ENCODE measurements at places on chromosomes 5 and 9.

GRCh38 chr9:84331119-84331809 lies 9.3 kb downstream of the SLC28A3 start:
- DNase-seq, result no peak

- DNase-seq, result no peak
Observed at GRCh38 chr9:18496256-18497000, 22.5 kb downstream of the ADAMTSL1 start.

DNA sequence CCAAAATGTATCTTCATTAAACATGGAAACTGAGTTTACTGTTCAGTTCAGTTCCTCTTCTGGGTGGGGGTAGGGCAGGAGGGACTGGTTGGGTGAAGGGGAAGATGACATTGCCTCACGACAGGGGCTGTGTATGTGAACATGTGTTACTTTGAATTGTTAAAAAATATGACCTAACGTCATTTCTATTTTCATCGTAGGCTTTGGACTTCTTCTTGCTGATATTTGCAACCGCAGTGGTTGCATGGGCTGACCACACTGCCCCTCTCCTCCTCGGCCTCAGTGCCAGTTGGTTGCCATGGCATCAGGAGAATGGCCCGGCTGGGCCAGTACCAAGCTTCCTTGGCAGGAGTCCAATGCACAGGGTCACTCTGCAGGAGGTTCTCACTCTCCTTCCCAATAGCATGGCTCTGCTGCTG lies 41.5 kb downstream of the HACD4 start:
- DNase-seq, result no peak

DNA sequence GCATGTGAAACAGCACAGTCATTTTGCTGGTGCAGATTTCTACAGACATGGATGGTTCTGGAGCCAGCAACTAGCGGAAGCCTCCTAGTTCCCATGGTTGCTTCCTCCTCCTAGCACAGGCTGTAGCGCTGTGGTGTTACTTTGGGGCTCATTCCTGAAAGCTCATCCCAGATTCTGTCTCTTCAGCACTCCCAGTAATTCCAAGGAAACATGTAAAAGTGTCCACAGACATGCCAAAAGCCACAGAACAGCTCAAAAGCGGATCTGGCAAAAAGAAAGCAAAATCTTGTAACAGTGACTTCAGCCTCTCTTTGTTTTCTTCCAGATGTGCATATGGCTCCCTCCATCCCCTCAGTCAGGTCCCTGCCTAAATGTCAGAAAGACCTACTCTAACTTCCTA lies 144.1 kb downstream of the CEP120 start:
- no peak for DNase-seq

GRCh38 chr9:130361873-130362362 lies 82.8 kb upstream of the ASS1 start:
- no peak for DNase-seq

- DNase-seq, result no peak
Observed at GRCh38 chr9:15670894-15671293, 118.1 kb downstream of the CCDC171 start.

- no peak for DNase-seq
Observed at GRCh38 chr5:173053041-173053440, 3.1 kb upstream of the CREBRF start.

DNA sequence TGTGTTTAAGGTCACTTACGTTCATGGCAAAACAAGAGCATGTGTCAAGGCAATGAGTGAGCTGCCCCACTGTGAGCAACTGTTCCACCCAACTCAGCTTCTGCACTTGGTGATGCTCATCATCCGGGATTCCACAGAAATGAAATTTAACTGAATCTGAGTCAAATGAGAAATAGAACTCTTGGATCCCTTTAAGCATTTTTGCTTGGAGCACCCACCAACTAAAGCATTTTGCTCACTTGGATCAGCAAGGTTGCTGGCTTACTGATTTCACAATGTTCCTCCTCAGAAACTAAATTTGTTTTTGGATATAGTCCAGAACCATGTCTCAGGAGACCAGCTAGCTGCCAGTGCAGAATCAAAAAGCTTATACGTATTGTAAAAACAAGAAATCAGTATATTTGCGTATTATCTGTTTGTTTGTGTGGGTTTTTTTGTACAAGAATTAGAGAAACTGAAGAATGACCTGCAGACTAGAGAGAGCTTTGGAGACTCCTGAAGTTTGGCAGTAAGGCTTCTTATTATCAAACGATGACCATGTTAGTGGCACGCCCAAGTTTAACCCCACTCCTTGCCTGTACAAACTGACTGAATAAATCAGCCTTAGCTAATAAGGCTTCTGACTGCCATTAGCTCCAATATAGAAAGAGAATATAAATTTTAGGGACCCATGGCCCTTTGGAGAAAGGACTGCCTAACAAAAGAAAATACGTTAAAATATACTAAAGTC lies 153.8 kb upstream of the FST start:
- DNase-seq, result no peak

DNA sequence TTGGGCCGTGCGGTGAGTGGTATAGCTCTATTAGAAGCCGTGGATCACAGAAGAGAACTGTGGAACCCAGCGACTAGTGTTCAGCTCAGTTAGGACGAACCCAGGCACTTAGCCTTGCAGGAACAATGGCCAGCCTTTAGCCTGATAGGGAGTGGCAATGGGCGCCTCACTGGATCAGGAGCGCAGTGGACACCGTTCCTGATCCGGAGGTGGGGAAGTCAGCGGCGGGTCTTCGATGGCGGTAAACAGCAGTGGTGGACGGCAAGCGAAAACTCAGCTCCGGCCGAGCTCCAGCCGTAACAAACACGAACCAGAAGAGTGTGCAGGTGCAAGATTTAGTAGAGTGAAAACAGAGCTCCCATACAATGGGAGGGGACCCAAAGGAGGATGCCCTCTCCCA lies 340.0 kb downstream of the TLE4 start:
- DNase-seq, result no peak

DNA sequence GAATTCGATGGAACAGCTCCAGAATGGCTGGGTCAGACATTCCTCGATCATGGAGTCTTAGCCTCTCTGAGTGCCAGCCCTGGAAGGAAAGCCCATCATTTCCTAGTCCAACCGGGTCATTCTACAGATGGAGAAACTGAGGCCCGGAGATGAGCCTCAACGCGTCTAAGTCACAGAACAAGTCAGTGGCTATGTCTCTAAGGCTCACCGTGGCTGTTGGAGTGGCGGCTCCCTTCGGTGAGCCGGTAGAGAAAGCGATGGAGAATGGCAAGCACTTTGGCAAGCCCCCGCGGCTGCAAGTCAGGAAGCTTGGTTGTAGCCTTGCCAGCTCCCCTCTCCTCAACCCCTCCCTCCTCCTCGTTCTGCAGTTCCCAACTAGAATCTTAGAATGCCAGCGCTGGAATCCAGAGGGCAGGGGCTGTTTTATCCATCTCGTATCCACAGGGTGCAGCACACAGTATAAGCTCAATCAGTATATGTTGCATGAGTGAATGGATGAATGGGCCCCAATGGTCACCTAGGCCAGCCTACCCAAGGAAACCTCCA lies 438 bp upstream of the ARSI start:
- no peak for DNase-seq

DNA sequence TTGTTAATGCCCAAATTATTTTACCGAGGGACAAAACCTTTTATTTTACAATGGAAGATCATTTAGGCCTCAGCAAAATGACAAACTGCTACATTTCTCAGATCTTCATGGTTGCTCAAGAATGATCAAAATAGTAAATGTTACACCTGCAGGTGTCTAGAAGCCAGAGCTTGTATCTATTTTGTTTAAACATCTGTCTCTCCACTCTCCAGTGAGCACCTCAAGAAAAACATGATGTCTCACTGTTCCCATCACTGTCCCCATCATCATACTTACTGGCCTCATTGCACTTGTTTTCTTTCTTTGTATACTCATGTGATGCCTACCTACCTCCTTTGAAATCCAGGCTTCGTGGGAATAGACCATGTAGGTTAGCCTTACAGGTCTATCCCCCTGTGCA lies 149.6 kb downstream of the TTLL11 start:
- no peak for DNase-seq

DNA sequence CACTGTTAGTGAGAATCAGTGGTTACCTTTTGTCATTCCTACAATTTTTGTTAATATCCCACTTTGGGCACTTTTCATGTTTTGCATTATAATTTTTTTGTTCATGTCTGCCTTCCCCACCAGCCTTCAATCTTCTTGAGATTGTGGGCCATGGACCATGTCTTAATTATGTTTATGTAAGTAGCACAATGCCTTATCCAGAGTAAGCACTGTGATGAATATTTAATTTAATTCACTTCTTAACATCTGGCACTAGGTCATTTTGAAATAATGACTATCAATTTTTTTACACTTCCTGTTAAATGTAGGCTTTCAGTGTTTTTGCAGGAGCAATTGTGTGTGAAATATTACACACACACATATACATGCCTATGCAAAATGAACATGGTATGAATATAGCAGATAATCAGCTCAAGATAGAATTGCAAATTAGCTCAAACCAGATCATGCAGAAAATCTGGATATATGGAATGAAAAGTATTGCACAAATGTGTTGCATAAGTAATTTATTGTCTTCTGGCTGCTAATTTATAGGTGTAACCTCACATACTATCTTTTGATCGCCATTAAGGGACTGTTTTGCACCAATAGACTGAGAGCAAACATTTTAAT lies 5.3 kb upstream of the SHOC1 start:
- no peak for DNase-seq

DNA sequence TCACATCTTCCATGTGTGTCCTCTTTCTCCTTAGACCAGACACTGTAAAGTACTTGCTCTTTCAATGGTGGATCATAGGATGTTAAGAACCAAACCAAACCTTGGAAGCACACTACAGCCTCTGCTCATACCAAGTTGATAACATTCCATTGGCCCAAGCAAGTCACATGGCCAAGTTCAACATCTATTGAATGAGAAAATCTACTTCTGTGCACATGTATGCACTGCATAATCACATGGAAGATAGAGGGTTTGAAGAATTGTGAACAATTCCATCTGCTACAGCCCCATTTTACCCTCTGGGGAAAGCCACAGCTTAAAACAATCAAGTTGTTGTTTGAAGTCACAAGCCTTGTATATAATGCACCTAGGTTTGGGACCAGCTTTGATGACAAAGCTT lies 68.2 kb downstream of the MFAP3 start:
- no peak for DNase-seq

- no peak for DNase-seq
Observed at GRCh38 chr5:68942169-68942568, 151.6 kb upstream of the SLC30A5 start.

GRCh38 chr5:169197343-169197742 lies 103.6 kb downstream of the SLIT3 start:
- DNase-seq, result no peak

DNA sequence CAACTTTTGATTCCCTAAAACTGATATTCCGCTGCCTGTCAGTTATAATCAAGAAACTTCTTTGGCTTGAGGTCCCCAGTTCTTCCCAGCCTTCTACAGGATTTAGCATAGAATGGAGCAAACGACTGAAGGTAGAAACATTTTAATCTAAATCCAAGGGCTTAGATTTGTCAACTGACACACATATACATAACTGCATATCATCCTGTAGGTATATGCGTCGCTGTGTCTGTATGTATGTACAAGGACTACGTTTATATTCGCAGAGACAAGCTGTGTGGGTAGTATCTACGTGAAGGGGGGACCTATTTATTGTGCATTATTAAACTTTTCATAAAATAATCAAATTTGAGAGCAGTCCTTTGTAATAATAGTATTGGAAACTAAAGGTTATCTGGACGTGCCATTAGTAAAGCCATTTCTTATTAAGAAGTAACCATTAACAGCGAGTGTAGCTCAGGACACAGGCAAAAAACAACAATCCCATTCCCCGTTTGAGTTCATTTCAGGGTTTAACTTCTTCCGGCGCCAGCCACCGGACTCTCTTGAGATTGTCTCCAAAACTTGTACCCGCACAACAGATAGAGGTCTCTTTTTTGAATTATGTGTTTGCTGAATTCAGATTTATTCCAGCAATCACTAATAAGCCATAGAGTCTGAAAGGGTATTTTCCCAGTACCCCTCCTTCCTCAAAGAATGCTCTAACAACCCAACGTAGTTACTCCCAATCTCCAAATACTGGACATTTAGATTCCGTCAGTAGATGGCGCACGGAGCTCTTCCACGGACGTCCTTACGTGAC lies 2.1 kb upstream of the MLLT3 start:
- peak; percentile 57 for DNase-seq

DNA sequence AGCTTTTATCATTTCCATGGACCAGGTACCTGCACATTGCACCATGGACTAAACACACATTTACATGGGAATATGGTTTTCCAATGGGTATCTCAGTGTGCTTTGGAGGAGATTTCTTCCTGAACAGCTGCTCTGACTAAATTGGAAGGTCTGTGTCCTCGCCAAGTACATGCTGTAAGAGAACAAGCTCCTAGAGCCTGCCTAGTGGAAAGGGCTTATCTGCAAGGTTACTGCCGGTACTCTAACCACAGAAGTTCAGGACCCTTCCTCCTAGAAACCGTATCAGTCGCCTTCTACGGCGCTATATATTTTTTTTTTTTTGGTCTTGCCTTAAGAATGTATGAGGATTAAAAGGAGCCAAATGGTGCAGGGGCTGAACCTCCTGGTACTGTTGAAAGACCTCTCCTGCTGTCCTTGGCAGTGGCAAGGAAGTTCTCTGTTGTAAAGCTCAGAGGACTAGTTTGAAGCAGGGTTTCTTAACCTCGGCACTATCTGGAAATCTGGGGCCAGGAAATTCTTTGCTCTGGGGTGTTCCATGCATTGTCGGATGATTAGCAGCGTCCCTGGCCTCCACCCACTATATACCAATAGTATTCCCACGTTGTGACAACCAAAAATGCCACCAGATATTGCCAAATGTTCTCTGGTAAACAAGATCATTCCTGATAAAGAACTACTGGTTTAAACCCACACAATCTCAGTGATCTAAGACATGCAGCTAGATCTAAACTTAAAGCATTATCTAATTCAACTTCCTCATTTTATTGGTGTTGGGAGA lies 107.4 kb downstream of the FBXO38 start:
- no peak for DNase-seq

- no peak for DNase-seq
Observed at GRCh38 chr9:15116130-15116580, 190.9 kb downstream of the TTC39B start.

DNA sequence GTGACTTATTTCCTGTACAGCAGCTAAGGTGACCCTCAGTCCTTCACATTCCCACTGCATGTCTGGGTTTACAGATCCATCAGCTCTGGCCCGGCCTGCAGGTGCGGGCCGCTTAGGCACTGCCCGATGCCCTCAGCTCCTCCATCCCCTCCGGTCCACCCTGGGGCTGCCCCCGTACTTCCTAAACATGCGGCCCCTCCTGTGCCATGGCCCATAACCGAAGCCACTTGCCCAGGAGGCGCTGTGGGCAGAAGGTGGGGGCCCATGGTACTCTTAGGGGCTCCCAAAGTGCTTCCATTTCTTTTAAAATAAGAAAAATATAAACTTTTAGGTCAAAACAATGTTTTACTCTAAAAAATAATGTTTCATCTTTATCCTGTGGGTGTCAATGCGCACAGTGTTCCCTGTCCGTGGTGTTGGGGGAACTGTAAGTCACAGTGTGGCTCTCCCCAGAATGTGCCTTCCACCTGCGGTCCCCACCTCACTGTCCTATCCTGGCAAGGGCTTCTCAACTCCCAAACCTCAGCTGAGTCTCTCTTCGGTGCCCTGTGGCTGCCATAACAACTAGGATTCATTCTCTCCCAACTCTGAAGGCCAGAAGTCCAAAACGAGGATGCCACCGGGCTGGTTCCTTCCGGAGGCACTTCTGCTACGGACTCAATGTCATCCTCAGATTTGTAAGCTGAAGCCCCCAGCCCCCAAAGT lies 132.7 kb upstream of the LPCAT1 start:
- no peak for DNase-seq

GRCh38 chr5:21880164-21880563 lies 973.0 kb downstream of the CDH12 start:
- DNase-seq, result no peak

- no peak for DNase-seq
Observed at GRCh38 chr5:90598293-90598692, 39.7 kb downstream of the ADGRV1 start.
